Stomach (tissue), 19 donors: ENCODE measurements at places on chromosomes 13 and 19. TPM values are rescaled to one million over a fixed set of nuclear protein-coding genes. Genes with fewer than 3 reads are reported as not detected.
A peak's percentile ranks its signal among the peaks of the same experiment; 100 is the strongest.

The NKG7 gene
- not detected for total RNA-seq

The C19orf81 gene
- total RNA-seq, result not detected

The ZGLP1 gene
- total RNA-seq, result not detected

The TMIGD2 gene
- not detected for total RNA-seq

The CDX2 gene
- not detected for total RNA-seq

The SMIM24 gene
- total RNA-seq, result 1.4 TPM

The LGALS14 gene
- total RNA-seq, result not detected

The MAMSTR gene
- 3.6 TPM for total RNA-seq

The SERTAD1 gene
- total RNA-seq, result 9.6 TPM

DNA sequence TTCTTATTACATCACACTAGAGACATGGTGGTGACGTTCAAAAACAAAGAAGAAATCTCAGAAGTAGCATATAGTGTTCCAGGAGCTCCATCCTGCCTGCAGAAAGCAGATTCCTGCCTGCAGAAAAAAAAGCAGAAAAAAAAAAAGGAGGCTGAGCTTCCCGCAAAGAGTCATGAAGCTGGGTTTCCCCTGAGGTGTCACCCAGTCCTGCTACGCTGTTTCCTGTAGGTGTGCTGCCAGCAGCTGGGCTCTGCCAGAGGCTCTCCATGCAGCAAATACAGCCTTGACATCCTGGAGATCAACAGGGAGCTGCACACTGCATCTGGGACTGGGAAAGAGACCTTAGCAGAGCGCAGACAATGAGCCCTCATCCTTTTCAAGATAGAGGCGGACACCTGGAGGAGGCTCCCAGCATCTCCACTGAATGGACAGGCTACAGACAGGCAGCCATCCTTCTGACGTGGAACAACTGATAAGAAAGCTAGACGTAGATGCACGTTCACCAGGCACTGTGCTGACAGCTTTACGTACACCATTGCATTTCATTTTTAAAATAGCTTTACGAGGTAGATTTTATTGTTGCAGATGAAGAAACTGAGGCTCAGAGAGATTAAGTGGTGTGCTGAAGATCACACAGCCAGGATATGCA, 350.9 kb downstream of the FOXO1 start:
- DNase-seq, result no peak

GRCh38 chr13:23763318-23763717, 125.9 kb downstream of the MIPEP start:
- DNase-seq, result peak; percentile 52

DNA sequence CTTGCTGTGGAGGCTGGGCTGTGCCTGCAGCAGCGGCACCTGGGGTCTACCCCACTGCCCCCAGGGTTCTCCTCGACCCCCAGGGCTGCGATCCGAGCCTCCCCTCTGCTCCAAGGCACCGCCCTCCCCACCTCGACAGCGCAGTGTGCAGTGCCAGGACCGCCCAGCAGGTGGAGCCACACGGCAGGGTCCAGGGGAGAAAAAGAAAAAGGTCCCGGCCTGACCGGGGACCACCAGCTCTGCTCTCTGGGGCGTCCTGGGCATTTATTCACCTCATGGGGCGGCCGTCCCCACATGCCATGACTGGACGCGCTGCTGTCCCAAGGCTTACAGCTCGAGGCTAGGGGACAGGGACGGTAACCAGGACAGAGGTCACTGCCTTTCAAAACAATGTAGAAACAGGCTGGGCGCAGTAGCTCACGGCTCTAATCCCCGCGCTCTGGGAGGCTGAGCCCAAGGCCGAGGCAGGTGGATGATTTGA, 10.6 kb downstream of the REXO1 start:
- DNase-seq, result peak; percentile 48

DNA sequence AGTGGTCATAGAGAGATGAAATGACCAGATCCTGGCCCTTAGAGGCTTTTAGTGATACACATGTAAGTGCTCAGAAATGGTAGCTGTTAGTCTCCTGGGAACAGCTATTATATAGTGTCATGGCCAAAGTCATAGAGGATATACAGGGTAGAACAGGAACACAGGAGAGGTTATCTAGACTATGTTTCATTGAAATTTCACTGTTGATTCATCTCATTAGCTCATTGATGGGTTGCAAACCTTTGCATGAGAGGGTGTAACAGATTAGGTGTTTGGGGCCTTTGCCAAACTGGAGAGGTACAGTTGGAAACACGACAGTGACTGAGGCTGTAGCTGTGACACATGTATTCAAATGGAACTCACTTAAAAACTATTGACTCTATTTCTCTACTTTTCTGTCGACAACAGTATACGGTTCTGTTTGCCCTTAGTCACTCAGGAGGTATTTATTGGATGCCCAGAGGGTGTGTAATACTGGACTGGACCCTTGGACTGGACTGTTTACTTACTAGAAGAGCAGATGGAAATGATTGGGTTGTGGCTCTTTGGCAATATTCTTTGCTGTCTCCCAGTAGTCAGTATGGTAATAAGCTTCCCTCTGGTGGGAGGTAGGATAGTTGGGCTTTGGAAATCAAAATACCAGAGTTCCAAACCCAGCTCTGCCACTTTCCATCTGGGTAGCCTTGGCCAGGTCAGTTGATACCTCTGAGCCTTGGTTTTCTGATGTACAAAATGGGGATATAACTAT, 29.8 kb downstream of the ARHGAP35 start:
- DNase-seq, result no peak

DNA sequence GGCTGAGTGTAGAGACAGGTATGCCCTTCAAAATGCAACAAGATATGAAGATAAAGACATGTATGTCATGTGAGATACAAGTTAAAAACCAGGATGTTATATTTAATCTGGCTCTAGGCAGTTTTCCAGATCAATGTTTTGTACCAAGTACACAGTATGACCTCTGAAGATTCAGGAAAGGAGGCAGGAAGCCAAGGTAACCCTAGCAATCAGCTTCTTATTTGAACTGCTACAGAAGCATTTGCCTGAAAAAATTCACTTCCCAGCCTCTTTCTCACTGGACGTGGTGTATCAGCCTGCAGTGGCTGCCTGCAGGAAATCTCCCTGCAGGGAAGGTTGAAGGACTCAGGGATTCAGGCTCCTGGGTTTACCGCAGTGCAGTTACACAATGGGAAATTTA, 24.1 kb downstream of the OLFM4 start:
- DNase-seq, result peak; percentile 60

DNA sequence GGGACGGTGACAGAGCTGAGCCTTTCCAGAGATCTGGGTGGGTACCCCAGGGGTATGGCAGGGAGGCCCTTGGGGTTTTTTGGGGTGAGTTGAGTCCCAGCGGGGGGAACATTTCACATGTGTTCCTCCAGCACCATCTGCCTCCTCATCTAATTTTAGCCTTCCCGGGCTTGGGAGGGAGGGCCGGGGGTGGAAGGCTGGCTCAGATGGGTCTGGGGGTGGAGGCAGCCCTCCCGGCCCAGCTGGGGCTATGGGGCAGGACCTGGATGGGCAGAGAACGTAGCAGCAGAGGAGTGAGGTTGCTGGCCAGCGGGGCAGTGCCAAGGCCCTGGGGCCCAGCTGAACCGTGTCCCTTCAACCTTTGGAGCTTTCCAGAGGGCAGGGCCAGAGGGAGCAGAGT, 23.5 kb downstream of the ADGRL1 start:
- no peak for DNase-seq

DNA sequence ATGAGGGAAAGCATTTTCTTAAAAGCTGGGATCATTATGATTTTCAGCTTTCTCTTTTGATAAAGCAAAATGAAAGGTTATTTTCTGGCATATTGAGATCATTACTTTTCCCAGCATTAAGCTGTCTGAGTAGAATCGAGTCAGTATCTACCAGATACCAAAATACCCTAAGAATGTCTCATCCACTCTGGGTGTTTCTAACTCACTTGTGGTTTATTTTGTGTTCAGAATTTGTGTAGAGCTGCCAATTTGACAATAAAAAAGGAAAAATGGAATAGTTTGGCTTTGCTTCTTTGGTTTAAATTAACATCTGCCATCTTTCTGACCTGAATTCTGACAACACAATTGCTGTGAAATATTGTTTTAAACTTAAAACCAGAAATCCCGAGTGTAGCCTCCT, 438.7 kb upstream of the ARGLU1 start:
- DNase-seq, result no peak

- DNase-seq, result no peak
Measured at GRCh38 chr19:18104793-18105131, 7.2 kb downstream of the MAST3 start.

DNA sequence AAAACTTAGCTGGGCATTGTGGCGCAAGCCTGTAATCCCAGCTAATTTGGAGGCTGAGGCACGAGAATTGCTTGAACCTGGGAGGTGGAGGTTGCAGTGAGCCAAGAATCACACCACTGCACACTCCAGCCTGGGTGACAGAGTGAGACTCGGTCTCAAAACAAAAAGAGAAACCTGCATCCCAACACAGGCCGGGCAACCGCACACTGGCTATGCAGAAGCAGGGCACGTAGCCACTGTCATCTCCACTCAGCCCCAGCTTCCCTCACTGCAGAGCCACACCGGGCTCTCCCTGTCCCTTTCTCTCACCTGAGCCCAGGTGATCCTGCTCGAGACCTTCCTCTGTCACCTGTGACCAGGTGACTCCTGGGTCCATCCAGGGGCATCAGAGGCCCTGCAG, 11.7 kb downstream of the ELL start:
- DNase-seq, result no peak

- DNase-seq, result no peak
Measured at GRCh38 chr13:29454931-29455481, 140.5 kb downstream of the SLC7A1 start.

DNA sequence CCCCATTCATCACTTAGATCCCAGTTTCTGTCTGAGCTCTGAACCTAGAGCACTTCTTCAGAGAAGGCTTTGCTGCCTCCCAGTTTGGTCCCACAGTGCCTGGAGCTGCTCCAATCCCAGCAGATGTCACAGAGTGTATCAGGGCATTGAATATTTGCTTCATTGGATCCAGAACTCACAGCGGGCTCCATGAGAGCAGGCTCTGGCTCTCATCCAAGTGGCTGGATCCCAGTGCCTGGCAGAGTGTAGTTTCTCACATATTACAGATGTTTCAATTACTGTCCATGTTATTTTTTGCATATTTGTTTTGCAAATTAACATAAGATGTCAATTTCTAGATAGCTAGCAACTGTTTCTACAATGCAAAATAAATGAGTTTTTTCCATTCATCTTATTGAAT, 50.6 kb downstream of the MYO16 start:
- DNase-seq, result no peak

GRCh38 chr19:36032251-36033104, at the start of gene CLIP3:
Gene CLIP3, minus strand, starts transcription at chr19:36032873. Its CDS starts 516 bp downstream, at chr19:36032357.
- DNase-seq, result peak; percentile 90

DNA sequence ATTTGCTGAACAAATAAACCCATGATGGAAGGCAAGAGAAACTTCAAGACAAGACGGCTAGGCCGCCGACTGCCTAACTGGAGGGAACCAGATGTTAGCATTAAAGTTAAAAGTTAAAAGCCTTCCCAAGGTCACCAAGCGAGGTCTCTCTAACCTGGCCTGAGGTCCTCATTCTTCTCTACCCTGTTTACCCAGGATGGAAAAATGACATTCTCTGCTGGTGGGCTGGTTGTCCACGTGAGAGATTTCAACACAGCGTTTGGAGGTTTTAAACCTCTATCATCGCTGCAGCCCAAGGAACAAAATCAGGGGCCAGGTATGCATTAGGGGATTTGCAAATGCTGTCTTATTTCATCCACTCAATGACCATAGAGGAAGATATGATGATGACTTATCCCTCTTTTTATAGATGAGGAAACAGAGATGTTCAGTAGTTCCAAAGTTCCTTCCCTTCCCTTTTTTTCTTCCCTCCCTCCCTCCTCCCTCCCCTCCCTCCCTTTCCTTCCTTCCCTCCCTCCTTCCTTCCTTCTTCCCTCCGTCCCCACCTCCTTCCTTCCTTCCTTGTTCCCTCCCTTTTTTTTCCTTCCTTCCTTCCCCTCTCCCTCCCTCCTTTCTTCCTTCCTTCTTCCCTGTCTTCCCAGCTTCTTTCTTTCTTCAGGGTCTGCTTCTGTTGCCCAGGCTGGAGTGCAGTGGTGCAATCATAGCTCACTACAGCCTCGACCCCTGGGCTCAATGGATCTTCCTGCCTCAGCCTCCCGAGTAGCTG, 79.7 kb downstream of the INSR start:
- no peak for DNase-seq

- no peak for DNase-seq
Measured at GRCh38 chr13:44516771-44517170, 59.4 kb downstream of the TSC22D1 start.

GRCh38 chr13:28373810-28374209, 121.1 kb downstream of the FLT1 start:
- DNase-seq, result no peak

GRCh38 chr19:8441725-8442544, 2.8 kb upstream of the HNRNPM start:
- no peak for DNase-seq

GRCh38 chr19:28586474-28586873, 626.5 kb downstream of the UQCRFS1 start:
- DNase-seq, result no peak

- DNase-seq, result no peak
Measured at GRCh38 chr13:20006206-20006605, 47.7 kb downstream of the ZMYM2 start.

- DNase-seq, result no peak
Measured at GRCh38 chr19:46630586-46631205, 5.3 kb downstream of the GNG8 start.

DNA sequence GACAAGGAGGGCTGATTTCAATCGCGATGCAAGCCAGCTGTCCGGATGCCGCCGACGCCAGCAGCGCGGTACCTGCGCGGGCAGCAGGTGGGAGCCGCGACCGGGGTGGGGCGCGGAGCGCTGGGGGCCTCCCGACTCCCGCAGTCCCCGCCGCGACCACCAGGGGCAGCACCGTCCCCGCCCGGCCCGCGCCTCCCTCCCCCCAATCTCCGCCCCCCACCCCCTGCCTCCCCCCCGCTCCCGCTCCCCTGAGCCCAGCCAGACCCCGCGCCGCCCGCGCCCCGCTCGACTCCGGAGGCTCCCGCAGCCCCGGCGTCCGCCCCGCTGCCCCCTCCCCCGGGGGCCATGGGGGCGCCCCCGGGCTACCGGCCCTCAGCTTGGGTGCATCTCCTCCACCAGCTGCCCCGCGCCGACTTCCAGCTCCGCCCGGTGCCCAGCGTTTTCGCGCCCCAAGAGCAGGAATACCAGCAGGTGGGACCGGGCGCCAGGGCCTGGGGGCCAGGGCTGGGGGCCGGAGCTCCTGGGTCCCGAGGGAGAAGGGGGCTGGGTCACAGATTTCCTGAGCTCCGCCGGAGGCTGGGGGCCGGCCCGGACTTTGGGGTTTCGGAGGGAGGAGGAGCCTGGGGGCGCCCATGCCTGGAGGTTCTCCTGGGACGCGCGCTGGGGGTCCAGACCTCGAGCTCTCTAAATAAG, at the start of gene TTYH1:
Gene TTYH1 (plus strand): TSS at position 257 of the 693 bp plus-strand sequence. CDS start 89 bp downstream, at position 346.
- peak; percentile 68 for DNase-seq
